ENCODE measurements at places on chromosomes 16 and 17.

- DNase-seq: no peak
These were observed 5.6 kb downstream of the KCTD13 start for GRCh38 chr16:29920288-29921033.

DNA sequence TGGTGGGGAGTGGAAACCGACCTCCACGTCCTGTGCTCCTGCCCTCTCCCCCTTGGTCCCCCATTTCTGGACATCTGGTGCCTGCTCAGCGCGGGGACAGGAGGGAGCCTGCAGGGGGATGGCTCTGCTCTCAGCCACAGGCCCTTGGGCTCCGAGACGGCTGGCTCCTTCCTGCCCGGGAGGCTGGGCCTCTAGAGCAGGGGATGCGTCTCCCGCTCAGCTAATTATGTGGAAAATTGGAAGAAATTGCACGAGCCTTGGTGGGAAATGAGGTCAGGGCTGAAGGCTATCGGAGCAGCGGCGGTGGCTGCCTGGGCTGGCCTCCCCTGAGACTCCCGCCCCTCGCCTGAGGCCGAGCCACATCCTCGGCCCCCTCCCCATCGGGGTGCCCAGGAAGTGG lies 154.6 kb upstream of the CIBAR2 start:
- no peak for DNase-seq

GRCh38 chr16:81486540-81487061 lies 42.0 kb downstream of the CMIP start:
- DNase-seq: no peak

DNA sequence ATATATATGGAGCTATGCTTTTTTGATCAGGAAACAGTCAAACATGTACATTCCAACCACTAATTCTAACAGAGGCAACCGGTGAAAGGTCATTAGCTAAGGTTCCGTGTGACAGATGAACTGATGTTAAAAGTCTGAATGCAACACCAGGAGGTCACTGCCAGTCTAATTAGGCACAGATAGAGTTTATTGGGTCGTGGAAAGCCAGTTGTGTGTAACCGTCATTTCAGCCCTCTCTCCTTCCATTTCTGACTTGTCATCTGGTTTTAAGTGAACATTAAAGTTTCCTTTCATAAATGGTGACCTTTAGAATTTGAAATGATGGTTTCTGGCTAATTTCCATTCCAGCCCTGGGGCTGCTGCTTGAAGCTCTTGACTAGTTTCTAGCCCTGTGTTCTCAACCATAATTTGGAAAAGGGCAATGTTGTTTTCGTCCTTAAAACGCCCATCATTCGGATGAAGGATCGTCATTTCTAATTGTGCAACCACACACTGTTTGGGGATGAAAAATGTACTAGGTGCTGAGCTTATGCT lies 23.9 kb downstream of the CACNG3 start:
- DNase-seq: no peak

DNA sequence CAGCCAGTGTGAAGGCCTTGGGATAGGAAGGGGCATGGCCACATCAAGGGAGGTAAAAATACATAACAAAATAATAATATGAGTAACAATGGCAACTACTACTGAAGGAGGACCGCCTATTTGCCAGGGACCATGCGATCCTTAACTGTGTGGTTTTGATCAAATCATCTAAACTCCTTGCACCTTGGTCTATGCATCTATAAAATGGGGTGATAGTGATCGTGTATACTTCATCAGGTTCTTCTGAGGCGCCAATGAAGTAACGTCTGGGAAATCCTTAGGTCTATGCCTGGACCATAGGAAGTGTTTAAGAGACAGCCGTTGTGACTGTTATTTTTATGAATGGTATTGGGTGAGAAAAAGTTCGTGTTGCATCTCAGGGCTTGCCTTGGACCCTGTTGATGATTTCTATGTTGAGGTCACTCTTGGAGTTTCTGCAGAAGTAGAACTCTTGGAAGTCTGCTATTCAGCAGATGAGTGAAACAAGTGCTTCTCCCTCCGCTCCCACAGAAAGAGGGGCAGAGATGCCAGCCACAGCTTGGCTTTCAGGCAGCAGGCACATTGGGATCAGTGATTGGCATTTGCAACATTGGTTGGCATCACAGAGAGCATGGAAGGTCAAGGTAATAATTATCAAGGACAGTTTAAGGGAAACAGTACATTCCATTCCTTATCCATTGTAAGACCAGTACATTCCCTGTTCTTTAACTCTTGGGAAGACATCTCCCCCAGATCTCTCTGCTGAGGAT lies 63.1 kb downstream of the PRKCB start:
- no peak for DNase-seq

GRCh38 chr17:58492238-58493121 lies 4.3 kb upstream of the HSF5 start:
- DNase-seq: no peak

DNA sequence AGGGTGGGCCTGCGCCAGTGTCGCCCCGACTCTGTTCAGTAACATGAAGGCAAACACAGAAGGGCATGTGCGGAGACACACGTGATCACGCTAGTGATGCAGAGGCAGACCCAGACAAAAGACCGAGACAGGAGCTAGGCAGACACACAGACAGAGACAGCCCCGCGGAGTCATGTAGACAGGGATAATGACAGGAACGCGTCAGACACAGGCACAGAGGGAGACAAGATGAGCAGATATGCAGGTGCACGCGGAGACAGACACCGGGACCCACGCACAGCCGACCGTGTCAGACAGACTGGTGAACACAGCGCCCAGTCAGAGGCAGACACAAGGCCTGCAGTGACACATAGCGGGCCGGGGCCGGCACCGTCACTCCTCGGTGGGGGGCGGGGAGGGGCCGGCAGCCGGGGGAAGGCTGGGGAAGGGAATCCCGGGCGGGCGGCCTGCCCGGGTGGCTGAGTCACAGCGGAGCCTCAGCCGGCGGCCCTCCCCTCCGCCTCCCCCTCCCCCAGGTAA lies 7.4 kb downstream of the KDM6B start:
- DNase-seq: peak; percentile 61

- no peak for DNase-seq
These were observed 6.5 kb upstream of the HOXB13 start for GRCh38 chr17:48735062-48735351.

- no peak for DNase-seq
These were observed 52.2 kb downstream of the BCAS3 start for GRCh38 chr17:60729854-60730253.

DNA sequence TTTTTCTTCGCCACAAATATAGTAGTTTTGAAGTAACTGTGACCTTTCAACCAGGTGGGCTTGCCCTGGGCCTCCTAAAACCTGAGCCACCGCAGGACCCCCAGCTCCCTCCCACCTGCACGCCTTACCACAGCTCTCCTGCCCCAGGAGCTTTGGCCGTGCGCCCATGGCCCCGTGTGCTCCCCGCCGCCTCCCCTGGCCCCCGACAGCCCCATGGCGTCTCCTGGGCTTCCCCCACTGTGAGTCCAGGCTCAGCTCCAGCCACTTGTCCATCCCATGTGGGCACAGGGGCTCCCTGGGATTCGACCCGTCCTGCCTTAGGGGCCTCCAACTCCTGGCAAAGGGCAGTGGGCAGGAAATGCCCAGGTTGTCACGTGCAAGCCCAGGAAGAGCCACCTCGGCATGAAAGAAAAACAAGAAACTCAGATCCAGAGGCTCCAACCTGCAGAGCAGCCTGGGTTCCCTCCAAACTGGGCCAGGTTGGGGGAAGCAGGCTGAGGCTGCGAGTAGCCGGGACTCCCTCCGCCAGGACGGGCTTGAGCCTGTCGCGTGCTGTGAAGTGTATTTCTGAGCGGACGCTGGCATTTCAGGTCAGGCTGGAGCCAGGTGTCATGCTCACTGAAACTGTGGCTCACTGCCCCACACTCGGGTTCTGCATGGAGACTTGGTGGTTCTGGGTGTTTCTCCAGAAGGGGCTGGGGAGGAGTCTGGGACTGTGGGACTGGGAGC lies 5.8 kb downstream of the LGALS3BP start:
- no peak for DNase-seq

DNA sequence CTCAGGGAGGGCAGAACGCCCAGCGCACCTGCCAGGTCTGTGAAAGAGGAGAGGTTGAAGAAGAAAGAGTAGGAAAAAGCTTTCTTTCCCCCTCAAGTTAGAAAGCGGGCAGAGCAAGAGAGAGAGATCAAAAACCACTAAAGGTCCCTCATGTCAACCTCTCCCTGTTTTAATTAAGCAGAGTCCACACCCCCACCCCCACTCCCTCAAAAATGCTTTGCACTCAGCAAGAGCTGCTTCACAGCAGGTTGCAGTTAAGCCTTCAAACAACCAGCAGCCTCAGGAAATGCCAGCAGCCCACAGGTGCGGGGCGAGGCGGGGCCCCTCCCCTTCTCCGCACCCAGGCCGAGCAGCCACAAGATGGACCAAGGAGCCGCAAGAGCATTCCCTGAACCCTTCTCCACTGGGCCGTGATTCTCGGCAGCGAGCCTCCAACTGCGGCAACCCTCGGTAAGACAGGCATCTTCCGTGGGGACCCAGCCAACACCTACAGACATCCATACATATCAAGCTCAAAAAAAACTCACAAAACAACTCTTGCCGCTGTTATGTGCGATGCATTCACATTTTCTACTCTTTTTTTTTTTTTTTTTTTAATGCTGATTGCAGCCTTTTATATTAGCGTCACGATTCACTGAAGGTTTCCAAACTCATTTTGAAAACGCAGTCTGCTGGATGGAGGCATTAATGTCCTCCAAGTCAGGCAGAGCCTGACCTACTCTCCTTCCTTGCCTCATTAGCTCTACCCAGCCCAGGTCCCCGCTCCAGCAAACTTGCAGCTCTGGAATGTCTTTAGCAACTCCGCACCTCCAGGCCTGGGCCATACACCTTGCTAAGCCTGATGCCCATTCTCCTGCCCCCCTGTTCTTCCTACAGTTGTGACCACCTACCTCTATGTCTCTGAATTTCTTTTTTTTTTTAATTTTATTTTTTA lies 66.1 kb downstream of the AXIN2 start:
- DNase-seq: peak; percentile 38

DNA sequence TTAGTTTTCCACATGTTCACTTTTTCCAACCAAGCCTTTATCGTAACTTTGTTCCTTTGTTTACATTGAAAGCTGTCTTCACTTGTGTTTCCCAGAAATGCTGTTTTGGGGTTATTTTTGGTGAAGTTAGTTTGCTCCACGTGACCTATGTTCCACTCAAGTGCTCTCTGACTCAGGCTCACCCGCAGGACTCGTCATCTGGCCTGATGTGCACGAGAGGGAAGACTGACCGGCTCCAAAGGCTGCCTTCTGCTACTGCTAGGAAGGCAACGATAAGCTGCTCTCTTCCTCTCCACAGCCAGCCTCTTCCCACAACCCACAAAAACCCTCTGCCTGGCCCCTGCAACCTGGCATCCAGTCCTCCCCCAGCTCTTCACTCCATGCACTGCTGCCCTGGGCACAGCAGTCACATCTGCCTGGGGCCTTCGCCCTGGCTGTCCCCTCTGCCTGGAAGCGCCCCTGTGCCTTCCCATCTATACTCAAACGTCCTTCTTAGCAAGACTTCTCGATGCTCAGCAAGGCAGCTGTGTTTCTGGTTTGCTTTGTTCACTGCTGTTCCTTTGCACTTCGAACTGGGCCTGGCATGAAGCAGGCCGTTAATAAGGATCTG lies 28.0 kb downstream of the ZCCHC14 start:
- DNase-seq: no peak

- DNase-seq: no peak
These were observed 17.5 kb downstream of the B9D1 start for GRCh38 chr17:19345067-19345460.

DNA sequence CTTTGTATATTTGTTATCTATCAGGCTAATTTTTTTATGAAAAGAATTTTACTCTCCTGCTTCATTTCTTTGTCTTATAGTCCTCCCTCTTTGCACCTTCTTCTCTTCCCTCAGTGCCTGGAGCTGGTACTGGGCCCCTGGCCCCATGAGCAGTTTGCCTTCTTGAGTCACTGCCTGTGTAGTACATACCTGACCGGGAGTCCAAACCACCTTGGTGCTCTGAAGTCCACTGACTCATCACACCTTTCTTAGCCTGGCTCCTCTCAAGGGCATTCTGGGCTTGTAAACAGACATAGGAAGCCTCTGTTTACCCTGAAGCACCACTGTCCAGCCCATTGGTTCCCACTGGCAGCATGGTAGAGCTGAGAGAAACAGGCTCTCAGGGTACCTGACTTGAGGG lies 11.0 kb upstream of the TACO1 start:
- DNase-seq: no peak

- DNase-seq: no peak
These were observed 267.3 kb downstream of the MAP2K4 start for GRCh38 chr17:12287953-12288352.

DNA sequence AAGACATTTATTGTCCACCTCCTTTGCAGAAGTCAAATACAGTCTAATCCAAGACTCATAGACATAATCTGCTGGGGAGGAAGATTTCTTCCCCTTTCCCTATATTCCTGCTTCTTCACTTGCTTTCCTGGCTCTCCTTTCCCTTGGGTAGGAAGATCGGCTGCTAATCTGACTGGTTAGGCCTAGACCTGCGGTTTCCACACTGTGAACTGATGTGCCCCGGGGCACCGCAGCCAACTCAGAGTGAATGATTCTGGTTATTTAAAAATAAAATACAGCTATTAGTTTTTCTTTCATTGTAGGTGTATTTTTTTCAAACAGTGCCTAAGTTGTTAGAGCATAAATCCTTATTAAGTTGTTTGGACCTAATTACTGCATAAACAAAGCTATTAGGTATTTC lies 78.9 kb downstream of the DNAH3 start:
- no peak for DNase-seq

GRCh38 chr16:64808474-64808873 lies 313.4 kb downstream of the CDH11 start:
- DNase-seq: no peak

DNA sequence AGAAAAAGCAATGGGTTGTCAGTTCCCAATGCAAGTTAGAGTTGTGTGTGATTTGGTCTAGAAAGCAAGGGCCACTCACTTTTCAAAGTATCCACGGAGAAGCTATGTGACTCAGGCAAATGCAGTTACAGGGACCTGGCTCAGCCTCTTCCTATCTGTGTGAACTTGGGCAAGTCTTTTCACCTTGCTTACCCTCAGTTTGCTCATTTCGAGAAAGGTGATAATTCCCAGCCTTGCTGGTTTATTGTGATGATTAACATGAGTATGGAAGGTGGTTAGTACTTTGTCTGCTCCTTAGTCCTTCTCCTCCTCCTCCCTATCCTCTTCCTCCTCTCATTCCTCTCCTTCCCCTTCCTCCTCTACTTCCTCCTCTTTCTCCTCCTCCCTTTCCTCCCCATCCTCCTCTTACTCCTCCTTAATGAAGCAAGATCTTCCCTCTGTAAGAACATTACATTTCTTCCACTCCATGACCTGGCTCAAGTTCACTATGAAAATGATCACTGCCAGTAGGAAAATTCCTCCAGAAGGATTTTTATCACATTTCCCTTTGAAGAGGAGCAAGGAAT lies 204.0 kb downstream of the GRIN2A start:
- DNase-seq: no peak

- DNase-seq: no peak
These were observed 416 bp downstream of the METTL26 start for GRCh38 chr16:635573-636205.

GRCh38 chr17:76640550-76641380 lies 2.8 kb downstream of the ST6GALNAC1 start:
- no peak for DNase-seq

GRCh38 chr17:44348234-44348987 lies 3.3 kb downstream of the GRN start:
- DNase-seq: no peak

GRCh38 chr17:79664930-79665737 lies 54.3 kb upstream of the RBFOX3 start:
- DNase-seq: peak; percentile 38

- DNase-seq: no peak
These were observed 2.1 kb downstream of the MPO start for GRCh38 chr17:58278661-58279015.

All from DMS79 treated with DMSO at 0.1 percent for 48 hours (cell line).